Mesothelial cell of epicardium (in vitro differentiated cells): ENCODE measurements at places on chromosomes 11 and 22. TPM values are rescaled to one million over a fixed set of nuclear protein-coding genes. Genes with fewer than 3 reads are reported as not detected.

Gene CARD18
- total RNA-seq = not detected in 3 replicates

Gene FDX1
- 9.7 to 11.3 TPM (median 10.3 TPM) in 3 replicates for total RNA-seq

DNA sequence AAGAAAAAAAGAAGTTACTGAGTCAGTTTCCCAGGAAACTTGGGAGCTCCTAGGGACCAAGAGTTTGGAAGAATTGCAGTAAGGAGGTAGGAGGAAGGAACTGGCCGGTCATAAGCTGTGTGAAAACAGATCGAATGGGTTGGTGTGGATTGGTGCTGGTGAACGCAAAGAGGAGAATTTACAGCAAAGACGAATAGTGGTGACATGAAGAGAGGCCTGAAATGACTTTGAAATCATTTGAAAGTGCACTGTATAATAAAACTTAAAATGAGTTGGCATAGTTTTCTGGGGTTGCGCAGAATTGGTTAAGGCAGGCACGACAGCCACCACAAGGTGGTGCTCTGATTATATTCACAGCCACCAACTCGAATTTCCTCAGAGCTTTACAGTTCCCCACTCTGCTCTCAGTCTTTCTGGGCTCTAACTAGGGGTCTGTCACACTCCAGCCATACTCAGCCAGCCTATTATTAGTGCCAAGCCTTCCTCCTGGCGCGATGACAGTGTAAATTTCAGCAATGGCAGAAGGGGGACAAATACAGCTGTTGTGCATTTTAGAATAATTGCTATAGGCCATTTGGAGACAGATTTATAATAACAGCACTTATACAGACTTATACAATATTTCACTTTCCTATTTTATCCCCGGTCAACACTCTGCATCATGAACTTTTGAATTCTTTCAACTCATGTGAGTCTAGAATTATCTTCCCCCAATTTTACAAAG, 8.3 kb upstream of the HTR3B start:
- peaks cover 14% of the 10 kb centered on the region for H3K27me3 ChIP-seq
- no peak for DNase-seq
- H3K36me3 ChIP-seq = no peaks in the 10 kb centered on the region

DNA sequence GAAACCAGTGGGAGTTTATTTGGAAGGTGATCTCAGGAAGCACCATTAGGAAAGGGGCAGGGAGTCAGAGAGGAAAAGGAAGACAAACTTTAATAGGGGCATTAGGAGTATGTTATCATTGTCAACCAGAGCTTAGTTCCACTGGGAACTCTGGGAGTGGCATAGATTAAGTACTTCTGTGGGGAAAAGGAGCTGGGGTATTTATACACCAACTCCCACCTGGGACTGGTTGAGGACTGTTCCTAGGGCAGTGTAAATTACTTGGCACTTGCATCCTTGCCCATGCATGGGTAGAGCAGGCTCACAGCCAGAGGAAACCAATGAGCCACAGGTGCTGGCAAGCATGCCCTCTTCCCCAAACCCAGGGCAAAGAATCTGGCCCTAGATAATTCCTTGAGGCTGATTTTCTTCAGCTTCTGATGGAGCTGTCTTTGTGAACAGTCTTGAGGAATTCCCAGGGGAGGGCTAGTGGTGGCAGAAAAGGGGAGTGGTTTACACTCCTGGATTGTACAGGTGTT, 541.2 kb downstream of the MIAT start:
- H3K36me3 ChIP-seq = no peaks in the 10 kb centered on the region
- H3K27ac ChIP-seq = peak overlapping the region; percentile 80
- H3K4me3 ChIP-seq = no peak overlapping the region
- DNase-seq = no peak
- peaks cover 3% of the 10 kb centered on the region for H3K27me3 ChIP-seq

DNA sequence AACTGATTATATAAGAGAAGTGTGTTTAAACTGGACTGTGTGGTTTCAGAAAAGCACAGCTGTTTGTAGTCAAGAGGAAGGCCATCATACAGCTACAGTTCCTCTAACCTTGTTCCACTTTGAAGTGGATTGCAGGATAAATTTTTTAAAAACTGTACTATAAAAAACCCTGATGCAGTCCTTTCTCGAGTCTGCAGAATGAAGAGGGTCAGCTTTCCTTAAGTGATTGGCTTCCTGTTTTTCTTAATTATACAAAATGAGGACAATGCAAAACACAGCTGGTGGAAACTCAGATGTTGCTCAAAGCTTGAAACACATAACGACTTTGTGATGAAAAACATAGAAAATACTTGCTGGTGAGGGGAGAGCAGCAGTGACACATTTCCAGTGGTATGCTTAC, 1060.5 kb downstream of the DLG2 start:
- H3K4me3 ChIP-seq = no peak overlapping the region
- peaks cover 2% of the 10 kb centered on the region for H3K27me3 ChIP-seq
- H3K4me1 ChIP-seq = peaks cover 4% of the 10 kb centered on the region
- DNase-seq = no peak
